ENCODE measurements at places on chromosomes 7 and 10.

GRCh38 chr7:121525155-121525819, 129.2 kb upstream of the FAM3C start:
- DNase-seq: no peak

- DNase-seq: no peak
Measured at GRCh38 chr7:81887098-81888090, 117.5 kb upstream of the HGF start.

GRCh38 chr7:24899905-24900304, 80.1 kb downstream of the OSBPL3 start:
- DNase-seq: no peak

- no peak for DNase-seq
Measured at GRCh38 chr10:70247360-70247759, 14.1 kb upstream of the PPA1 start.

DNA sequence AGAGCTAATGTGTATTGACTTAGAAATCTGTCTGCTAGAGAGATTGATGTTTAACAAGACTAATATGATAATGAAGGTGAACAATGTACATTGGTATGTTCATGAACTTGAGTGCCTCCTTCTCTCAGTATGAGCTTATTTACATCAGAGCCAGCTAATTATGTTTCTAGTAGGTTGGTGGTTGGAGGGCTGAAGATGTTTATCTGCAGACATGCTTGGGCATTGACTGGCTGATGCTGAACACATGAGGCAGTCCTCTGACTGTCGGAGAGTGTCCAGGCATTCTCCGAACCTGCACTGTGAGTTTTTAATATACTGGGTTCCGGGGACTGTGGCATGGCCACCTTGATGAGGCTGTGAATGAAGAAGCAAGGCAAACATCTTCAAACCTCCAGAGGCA, 47.5 kb downstream of the BMPER start:
- no peak for DNase-seq

GRCh38 chr7:155487509-155488482, 29.9 kb downstream of the EN2 start:
- no peak for DNase-seq

DNA sequence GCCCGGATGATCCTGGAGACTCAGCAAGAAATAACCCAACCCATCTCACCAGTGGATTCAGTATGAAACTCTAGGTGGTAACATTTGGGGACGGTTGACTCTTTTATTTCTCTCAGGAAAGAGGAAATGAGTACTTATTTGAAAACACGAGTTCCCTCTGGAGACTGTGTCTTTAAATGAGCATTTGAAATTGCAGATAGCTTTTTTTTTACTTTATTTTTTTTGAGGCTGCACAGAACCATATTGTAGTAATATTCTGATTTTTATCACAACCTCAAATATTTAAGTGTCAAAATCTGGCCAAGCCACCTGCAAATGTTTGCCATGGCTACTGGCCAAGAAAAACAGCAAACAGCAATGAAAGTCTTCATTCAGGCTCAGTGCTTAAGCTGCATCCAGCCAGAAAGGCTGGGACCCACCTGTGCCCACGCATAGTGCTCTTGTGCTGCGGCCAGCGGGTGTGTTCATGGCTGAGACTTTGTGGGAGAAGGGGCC, 160.8 kb downstream of the CREB5 start:
- DNase-seq: no peak

GRCh38 chr7:27631391-27631790, 31.3 kb downstream of the HIBADH start:
- DNase-seq: no peak

DNA sequence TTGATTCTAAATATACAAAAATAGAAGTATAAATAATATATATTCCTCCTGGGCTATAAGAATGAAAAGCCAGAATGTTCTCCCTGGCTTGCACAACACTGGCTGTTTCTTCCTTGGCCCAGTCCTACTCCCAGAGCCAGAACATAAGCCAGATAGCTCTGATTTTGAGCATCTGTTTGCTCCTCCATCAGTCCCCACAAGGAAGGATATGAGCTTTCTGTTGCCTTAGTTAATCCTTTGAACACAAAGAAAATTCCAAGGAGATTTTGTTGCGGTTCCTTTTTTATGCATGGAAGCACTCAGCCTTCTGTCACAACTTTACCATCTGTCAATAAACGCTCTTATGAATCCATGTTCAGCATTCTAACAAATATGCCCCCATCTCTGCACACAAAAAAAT, 361.8 kb downstream of the IPMK start:
- DNase-seq: no peak

- DNase-seq: peak; percentile 66
Measured at GRCh38 chr7:107742678-107743566, 1.0 kb upstream of the CBLL1 start.

- no peak for DNase-seq
Measured at GRCh38 chr7:79291498-79291865, 162.0 kb downstream of the MAGI2 start.

DNA sequence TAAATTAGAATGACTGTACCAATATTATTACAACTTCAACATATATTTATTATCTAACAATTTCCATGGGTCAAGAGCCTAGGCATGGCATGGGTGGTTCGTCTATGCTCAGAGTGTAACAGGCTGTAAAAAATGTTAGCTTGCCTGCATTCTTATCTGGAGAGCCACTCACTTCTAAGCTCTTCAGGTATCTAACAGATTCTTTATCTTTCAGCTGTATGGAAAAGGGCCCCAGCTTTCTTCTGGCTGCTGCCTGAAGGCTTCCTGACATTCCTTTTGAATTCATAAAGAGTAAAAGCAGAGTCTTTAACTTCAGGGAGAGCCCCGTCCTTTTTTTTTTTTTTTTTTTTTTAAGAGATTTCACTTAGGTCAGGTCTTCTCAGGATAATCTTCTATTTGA, 648.8 kb downstream of the NXPH1 start:
- DNase-seq: no peak

DNA sequence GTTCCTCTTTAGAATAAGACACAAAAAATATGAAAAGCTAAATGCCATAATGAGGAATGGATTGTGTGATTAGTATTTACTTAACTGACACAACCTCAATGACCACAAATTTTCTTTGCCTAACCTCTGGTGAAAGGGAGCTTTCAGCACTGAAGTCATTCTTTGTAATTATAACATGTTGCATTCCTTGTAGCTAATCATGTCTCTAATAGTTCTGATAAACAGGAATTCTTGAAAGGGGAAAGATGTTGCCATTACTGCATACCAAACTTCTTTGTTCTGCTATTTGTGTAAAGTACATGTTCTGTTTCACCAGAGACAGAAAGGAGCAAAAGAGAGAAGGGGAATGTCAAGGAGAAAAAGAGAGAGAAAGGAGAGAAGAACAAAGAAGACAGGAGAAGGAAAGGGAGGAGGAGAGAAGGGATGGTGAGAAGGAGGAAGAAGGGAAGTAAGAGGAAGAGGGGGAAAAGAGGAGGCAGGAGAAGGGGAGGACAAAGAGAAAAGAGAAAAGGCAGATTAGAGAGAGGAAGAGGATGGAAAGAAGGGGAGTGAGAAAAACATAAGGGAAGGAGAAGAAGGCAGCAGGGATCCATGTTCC, 120.9 kb downstream of the SEMA3D start:
- DNase-seq: no peak

- DNase-seq: no peak
Measured at GRCh38 chr10:103316087-103316486, 34.9 kb downstream of the PCGF6 start.

DNA sequence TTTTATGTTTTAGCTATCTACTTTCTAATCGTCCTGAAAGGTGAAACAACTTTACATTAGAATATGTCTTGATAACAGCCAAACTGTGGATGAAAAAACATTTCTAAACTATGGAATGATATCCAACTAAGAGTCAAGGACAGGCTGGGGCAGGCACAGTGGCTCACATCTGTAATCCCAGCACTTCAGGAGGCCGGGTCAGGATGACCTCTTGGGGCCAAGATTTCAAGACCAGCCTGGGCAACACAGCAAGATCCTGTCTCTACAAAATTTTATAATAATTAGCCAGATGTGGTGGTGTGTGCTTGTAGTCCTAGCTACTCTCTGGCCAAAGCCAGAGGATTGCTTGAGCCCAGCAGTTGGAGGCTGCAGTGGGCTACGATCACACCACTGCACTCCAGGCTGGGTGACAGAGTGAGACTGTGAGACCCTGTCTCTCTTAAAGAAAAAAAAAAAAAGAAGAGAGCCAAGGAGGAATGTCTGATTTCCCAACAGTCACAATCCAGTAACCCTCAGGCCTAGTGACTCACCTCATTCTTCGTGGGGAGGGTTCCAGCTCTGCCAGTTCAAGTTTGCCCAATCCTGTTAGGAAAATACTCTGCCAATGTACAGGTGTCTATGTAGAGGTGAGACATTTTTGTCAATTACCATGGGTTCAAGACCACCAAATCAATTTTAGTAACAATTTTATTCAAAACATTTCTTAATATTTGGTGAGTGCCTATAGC, 14.6 kb upstream of the FZD1 start:
- DNase-seq: no peak

- DNase-seq: no peak
Measured at GRCh38 chr7:150823484-150824126, 23.0 kb downstream of the TMEM176A start.

DNA sequence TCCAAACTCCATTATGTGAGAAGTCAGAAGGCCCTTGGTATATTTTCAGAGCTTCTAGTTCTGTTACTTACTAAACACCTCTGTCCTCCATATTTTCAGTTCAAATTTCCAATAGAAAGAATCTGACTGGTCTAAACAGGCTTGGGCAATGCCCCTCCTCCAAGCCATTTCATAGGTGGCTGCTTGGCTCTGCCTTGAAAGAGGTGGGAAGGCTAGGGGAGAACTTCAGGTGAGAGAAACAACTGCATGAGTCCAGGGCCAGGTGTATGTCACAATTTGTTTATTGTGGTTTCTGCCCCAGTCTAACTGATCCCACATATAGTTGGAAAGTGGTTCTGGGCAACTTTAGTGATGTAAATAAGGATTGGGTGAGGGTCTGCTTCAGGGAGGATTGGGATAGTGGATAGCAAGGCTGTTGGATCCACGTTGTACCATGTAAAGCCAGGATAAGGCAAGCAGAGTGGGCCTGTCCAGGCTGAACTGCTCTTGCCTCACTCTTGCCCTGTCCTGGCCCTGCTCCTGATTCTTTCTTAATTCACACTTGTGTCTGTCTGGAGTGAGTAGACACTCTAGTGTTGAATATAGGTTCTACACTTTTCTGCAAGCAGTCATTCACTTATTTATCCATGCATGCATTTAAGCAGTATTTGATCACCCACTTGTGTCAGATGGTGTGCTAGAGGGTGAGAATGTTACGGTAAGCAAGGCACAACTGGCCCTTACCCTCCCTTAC, 67.5 kb upstream of the COMTD1 start:
- DNase-seq: no peak

DNA sequence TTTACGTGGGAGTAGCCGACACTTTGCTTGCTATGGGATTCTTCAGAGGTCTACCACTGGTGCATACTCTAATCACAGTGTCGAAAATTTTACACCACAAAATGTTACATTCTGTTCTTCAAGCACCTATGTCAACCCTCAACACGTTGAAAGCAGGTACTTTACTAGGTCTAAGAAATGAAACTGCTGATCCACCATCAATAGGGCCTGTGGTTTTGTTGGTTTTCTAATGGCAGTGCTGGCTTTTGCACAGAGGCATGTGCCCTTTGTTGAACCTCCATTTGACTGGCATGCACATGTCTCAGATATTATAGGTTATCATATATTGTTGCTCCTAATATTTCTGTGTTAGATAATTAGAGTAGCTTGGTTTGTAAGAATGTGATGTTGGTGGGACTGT, 123.8 kb downstream of the CFTR start:
- no peak for DNase-seq

DNA sequence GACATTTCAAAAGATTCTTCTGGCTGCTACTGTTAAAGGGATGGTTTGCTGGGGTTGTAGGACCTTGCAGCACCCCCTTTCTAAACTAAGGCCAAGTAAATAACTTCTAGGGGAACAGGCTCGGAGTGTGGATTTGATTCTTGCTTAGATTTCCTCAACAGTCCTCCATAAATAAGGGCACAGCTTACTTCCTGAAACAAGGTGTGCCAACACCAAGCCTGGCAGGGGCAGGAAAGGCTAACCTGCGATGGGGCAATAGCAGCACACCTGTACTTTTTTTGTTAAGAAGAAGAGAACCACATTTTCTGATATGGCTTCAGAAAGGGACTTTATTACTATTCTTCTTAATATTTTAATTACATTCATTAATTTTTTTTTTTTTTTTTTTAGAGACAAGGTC, 121.9 kb downstream of the RNF216 start:
- DNase-seq: no peak

All from hippocampal formation (tissue), 2 donors.